ENCODE measurements at places on chromosomes 16 and 17.

DNA sequence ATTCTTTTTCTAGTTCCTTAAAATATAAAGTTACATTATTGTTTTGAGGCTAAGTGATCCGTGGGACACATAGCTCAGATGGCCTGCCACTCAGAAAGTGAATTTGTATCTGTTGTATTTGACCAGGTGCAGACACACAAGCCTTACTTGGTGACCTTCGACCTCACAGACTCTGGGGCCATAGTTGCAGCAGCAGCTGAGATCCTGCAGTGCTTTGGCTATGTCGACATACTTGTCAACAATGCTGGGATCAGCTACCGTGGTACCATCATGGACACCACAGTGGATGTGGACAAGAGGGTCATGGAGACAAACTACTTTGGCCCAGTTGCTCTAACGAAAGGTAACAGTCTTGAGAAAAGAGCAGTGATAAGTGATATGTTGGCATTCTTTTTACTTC lies 30.5 kb downstream of the TMEM11 start:
- DNase-seq: no peak

GRCh38 chr17:1573932-1574696 lies 11.5 kb upstream of the PITPNA start:
- DNase-seq: no peak

- no peak for DNase-seq
Observed at GRCh38 chr17:74383141-74383540, 15.8 kb downstream of the GPR142 start.

GRCh38 chr17:16569358-16569712 lies 331 bp upstream of the ZNF287 start:
- no peak for DNase-seq

DNA sequence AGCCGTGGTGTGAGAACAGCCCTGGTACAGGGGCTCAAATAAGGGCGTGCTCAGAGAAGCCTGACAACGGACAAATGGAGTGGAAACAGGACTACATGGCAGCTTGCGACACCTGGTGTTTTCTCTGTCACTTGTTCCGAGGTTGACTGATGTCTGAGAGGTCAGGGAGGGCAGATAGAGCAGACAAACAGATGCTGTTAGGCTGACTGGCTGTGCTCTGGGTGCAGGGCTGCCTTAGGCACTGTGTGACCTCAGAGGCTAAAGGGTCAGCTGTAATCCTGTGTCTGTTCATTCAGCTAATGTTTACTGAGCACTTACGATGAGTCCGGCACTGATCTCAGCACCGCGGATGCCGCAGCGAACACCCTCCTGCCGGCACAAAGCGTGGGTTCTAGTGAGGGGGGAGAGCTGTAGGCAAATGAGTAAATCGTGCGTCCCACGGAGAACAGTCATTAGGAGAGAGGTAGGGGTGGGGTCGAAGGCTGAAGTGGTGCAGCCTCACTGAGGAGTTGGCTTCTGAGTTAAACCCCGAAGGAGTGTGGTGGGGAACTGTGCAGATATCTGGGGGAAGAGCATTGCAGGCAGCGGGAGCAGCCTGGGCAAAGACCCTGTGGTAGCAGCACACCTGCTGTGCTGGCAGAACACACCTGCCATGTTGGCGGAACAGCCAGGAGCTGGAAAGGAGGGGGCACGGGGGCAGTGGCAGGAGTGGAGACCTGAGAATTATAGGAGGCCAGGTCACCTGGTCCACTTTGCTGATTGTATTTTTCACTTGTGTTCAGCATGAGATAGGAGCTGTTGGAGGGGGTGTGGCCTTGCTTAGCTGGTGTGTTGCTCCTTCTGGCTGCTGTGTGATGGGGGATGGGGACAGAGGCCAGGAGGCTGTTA lies 35.0 kb downstream of the GPT2 start:
- DNase-seq: no peak

GRCh38 chr17:49575679-49576087 lies at the start of gene NXPH3:
Gene NXPH3, plus strand, starts transcription at chr17:49575871. Its CDS starts 349 bp downstream, at chr17:49576220.
- DNase-seq: peak; percentile 14
